Stimulated activated CD8-positive, alpha-beta memory T cell treated with anti-CD3 and anti-CD28 coated beads, Interleukin-4, amount 100 ng/mL, for 1 hour (primary cell): ENCODE measurements at places on chromosomes 2 and 18.

GRCh38 chr2:161096336-161096735 is 63.9 kb upstream of the TANK start:
- DNase-seq = no peak

DNA sequence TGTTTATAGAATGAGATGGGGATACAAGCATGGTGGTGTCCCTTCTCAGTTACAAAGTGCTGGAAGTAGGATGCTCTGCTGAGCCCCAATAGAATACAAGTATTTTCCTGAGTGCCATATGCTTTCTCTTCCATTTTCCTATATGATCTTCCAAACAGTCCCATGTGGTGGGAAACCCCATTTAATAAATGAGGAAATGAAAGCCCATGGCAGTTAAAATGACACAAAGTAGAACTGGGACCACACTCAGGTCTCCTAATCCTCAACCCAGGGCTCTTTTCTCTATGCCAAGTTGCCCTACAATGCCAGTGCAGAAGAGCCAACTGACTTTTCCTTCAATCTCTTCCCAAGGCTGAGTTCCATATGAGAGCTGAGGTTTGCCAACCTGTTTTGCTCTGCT is 210.2 kb upstream of the FBXO11 start:
- DNase-seq = no peak

- no peak for DNase-seq
Observed at GRCh38 chr18:29523371-29523770, 1346.4 kb upstream of the CDH2 start.

DNA sequence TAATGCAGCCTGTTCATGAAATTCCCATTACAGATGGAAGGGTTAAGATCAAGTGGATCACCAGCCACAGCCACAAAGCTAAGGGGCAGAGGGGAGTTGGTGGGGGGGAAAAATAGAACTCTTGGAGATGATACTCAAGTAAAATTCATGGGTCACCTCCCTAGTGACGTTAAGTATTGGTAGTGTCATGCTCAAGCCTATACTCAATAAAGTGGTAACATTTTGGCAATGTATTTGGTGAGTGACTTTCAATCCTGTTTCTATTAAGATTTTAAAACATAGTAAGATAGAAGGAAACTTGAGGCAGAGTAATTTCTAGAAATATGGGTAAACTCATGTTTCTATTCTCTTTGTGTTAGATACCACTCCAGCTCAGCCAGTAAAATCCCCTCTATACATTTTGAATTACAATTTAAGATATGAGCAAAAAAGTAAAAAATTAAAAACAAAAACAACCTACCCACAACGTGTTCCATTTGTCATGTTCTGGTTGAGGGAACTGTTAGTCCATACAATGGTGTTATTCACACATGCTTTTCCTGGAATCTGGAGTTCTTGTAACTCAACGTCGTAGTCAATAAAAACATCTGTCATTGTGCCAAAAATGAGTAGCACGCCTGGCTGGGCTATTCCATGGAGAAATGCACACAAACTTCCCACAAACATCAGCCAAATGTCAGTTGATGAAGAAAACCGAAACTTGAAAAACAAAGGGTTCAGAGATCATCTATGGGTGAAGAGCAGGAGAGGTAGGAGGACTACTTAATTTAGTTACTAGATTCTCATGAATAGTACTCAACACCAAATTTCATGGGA is 18.1 kb downstream of the ABCB11 start:
- DNase-seq = no peak

GRCh38 chr2:20225294-20226151 is 593 bp upstream of the SDC1 start:
- DNase-seq = no peak
